ENCODE measurements at places on chromosomes 6 and 20.
A peak's percentile ranks its signal among the peaks of the same experiment; 100 is the strongest.

DNA sequence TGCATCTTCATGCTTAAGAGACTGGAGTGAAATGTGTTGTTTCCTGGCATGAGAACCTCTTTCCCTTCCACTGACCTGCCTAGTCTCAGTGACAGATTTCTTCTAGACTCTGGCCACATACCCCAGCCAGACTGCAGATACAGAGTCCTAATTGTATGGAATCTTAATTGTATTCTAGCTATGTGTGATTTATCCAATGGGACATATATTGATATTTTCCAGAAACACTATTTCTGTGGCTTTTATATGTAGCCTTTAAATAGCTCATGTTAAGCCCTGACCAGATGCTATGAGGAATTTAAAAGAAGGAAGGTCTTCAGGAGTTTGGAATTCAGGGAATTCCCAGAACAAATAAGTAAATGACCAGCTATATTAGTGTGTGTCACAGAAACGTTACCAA, 99.0 kb downstream of the FIG4 start:
- DNase-seq: no peak

GRCh38 chr6:157070403-157071107, 252.8 kb downstream of the TMEM242 start:
- DNase-seq: no peak

GRCh38 chr6:49509342-49509741, 9.6 kb downstream of the GLYATL3 start:
- no peak for DNase-seq

GRCh38 chr6:16968101-16968500, 133.7 kb upstream of the STMND1 start:
- DNase-seq: no peak

- no peak for DNase-seq
Measured at GRCh38 chr6:1893470-1894130, 283.9 kb downstream of the FOXC1 start.

- DNase-seq: peak; percentile 88
Measured at GRCh38 chr20:62182469-62183425, at the start of gene MTG2. Gene MTG2, plus strand, starts transcription at chr20:62183028. Its CDS starts 10,393 bp downstream, at chr20:62193421.

DNA sequence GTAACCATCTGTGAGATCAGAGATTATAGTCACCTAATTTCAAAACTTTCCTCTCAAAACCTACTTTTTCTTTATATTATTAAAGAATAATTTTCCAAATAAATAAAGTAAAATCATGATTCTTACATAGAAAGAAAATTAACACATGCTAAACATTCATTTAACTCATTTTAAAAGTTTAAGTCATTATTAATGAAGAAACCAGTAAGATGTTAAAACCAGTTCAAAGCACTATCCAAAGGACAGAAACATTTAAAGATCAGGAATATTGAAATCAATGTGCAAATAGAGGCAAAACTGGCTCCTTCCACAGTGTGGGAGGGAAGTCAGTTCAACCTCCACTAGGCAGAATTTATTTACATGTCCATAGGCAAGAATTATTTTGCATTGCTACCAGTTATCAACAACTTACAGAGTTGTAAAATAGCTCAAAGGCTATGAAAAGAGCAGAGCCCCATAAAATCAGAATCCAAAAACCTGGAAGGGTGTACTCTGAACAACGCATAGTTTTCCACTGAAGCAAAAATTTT, 146.9 kb downstream of the KHDC1L start:
- no peak for DNase-seq

GRCh38 chr20:19885939-19886660, 128.0 kb downstream of the RIN2 start:
- no peak for DNase-seq

GRCh38 chr6:41836022-41836659, 48.6 kb downstream of the TOMM6 start:
- DNase-seq: no peak

- DNase-seq: no peak
Measured at GRCh38 chr6:54111341-54112045, at the start of gene MLIP. Gene MLIP, plus strand, starts transcription at chr6:54111443. Its CDS starts 37 bp downstream, at chr6:54111480.

DNA sequence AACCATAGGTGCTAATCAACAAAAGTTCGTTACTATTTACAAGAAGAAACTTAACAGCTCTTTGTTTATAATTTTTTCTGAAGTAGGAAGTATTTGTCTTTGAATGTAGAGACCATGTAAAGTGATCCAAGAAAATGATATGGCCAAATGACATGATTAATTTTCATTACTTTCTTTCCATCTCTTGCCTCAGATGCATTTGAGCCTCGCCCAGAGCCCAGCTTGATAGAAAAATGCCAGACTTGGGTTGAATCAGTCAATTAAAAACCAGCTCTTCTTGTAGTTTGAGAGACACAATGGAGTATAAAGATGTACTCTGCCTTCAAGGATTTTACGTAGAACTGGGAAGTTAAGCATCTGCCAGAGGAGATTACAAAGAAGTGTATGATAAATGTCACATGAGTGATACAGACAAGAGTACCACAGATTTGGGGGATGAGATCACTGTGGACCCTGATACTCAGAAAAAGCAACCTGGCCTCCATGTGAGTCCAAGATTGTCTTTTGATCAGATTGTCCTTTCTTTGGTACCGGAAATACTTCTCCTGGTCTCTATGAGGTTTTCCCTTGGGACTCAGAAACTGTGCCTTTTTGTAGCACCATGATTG, 92.5 kb upstream of the SUPT3H start:
- no peak for DNase-seq

GRCh38 chr20:63086421-63087235, 79.9 kb upstream of the BHLHE23 start:
- no peak for DNase-seq

GRCh38 chr6:2982426-2983117, 11.2 kb upstream of the SERPINB6 start:
- no peak for DNase-seq
